ENCODE measurements at places on chromosomes 7 and 10.

DNA sequence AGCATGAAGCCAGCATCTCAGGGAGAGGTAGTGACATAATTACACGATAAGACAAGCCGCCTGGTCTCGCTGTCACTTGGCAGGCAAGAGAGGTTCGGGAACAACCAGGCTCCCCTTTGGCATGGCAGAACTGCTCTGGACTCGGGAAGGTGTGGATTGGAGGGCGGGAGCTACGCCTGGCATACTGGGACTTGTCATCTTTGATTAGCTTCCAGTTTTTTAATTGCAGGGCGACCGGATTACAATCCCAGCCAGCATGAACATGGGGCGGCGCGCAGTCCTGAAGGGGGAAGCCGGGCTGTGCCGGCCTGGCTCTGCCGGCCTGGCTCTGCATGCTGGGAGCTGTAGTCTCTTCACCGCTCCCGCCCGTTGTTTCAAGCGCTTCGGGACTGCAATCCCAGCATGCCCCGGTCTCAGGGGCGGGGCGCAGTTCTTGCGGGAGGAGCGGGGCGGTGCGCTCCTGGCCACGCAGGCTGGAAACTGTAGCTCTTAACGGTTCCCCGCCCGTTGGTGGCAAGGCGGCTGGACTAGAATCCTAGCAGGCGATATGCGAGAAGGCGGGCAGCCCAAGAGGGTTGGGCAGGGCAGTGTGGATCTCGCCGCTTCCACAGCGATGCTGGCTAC, 45.5 kb upstream of the ZNF716 start:
- DNase-seq = no peak

GRCh38 chr7:30430777-30431176, 47.8 kb downstream of the NOD1 start:
- no peak for DNase-seq

DNA sequence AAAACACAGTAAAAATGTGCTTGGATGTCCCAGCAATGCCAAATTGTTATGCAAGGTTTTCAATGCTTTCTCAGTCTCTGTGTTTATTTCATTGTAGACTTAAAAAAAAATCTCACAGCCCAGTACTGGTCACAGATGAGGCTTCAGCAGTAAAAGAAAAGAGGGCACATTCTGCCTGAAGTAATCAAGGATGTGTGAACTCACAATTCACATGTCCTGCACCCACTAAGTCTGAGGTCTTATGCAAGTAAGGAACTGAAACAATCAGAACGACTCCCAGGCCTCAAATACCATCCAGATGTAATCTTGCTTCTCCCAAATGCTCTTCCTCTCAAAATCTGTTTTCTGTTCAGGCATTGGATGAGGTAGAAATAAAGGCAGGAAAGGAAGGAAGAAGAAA, 33.7 kb downstream of the ADRB1 start:
- no peak for DNase-seq

- no peak for DNase-seq
Observed at GRCh38 chr7:134669388-134669787, 22.7 kb downstream of the BPGM start.

DNA sequence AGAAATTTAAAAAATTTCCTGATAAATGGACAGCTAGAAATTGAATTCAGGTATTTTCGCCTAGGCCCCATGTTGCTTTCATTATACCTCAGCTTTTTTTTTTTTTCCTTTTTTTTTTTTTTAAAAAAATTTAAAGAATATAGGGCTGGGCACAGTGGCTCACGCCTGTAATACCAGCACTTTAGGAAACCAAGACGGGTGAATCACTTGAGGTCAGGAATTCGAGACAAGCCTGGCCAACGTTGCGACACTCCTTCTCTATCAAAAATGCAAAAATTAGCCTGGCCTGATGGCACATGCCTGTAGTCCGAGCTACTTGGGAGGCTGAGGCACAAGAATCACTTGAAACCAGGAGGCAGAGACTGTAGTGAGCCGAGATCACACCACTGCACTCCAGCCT, 334.0 kb downstream of the SORCS1 start:
- no peak for DNase-seq

GRCh38 chr10:10847387-10847786, 170.3 kb upstream of the CELF2 start:
- no peak for DNase-seq

DNA sequence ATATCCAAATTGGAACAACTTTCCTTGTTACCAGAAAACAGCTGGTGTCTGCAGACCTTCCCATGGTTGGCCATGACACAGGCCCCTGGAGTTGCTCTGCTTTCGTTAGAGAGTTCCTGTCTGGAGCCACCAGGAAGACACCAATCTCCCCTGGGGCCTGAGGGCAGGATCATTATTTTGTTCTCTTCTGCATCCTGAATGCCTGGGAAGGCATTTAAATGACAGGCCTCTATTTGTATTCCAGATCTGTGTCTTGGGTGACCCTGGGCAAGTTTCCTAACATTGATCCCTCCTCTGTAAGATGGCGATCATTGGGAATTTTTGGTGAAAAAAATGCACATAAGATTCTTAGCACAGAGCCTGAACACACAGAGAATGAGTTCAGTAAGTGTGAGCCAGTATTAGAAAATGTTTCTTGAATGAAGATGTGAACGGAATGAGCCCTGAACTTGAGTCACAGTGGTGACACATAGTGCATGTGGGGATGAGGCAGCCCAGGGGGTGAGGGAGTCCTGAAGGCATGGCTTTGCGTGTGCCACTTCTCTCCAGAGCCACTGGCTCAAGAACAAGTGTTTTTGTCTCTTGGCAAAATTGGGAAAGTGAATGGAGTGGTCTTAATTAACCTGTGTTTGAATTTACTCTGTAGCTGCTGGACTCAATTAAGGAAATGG, 28.4 kb downstream of the BMPER start:
- DNase-seq = no peak

DNA sequence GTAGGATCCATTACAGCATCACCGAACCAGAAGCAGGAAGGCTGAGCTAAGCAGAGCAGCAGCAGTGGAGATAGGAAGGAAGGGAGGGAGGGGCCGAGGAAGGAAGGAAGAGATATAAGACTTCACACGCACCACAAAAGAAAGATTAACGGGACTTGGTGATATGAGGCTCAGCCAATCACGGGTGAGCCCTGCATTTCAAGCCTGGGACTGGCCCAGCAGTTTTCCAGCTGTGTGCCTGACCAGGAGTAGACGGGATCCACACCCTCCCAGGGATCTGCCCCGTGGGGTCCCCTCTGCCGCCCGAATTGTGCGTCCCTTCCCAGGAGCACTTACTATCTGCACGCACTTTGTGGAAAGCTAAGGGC, 16.2 kb downstream of the ATG9B start:
- no peak for DNase-seq

- DNase-seq = no peak
Observed at GRCh38 chr10:52952391-52953055, 179.9 kb upstream of the MBL2 start.

DNA sequence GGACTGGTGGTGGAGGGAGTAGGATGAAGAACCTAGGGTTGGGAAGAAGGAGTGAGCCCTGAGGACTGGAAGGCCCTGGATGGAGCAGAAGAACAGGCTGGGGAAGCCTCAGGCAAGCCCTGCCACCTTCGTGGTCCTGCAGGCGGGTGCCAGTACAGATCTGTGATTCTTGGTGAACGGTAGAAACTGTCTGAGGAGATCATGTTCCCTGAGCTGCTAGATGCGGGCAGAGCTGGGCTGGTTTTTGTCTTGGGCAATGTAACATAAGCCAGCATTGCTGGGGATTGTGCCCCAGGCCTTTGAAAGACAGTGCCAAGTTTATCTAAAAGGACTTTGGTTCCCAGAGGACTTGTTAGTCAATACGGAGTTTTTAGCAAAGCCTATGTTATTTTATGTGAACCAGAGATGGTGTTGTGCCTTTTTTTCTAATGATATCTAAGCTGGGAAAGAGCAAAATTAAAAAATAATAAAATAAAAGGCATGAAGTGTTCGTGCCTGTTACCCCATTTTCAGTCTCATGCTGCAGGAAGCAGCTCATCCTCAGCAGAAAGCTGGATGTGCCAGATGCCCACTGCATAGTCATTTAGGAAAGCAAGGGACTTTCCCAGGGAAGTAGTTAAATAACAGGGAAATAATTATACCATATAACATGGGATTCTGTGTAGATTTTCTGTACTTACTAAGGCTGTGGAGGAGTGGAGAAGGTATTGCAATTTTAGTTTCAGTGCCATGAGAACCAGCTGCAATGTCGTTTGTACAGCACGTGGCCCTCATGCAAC, 24.4 kb upstream of the FIGNL1 start:
- no peak for DNase-seq

DNA sequence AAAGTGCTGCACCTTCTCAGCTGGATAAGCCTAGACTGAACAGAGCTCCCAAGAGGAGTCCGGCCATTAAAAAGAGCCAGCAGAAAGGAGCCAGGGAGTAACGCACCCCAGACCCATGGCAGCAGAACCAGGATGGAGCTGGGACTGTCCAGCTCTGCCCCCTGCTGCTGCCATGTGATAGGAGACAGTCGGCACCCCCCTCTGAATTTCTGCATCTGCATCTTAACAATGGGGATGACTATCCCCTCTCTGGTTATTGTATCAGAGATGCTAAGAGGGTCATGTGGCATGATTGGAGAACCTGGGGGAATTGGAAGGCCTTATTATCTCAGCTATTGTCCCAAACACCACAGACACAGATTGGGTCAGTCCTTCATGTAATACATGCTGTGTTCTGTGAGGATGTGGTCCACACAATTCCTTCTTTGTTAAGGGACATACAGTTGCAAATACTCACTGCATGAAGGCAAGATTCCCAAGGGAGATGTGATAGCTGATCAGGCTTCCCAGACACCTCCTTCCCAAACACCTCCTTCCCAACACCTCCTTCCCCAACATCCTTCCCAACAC, 29.3 kb downstream of the PLEKHS1 start:
- DNase-seq = no peak

DNA sequence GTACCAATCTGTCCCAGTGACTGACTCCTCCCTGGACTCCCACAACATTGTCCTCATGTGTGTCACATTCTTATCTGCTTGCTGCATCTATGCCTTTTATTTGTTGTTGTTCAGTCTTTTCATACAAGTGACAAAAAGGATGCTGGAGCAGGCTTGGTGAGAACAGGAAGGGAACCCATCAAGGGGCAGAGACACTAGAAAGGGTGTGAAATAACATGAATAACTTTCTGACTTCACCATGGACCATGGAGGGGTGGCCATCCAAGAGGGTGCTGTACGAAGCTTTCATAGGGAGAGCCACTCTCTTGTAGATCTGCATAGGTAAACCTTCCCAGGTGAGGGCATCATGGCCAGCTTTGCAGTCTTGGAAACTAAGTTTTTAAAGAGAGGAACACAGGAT, 14.5 kb downstream of the GIMAP8 start:
- no peak for DNase-seq

GRCh38 chr7:156160811-156161210, 348.5 kb upstream of the SHH start:
- no peak for DNase-seq

GRCh38 chr10:120897343-120897742, 46.2 kb downstream of the WDR11 start:
- no peak for DNase-seq

- no peak for DNase-seq
Observed at GRCh38 chr10:11285171-11285570, 267.5 kb downstream of the CELF2 start.

- DNase-seq = no peak
Observed at GRCh38 chr10:68348265-68348741, 15.6 kb upstream of the PBLD start.

DNA sequence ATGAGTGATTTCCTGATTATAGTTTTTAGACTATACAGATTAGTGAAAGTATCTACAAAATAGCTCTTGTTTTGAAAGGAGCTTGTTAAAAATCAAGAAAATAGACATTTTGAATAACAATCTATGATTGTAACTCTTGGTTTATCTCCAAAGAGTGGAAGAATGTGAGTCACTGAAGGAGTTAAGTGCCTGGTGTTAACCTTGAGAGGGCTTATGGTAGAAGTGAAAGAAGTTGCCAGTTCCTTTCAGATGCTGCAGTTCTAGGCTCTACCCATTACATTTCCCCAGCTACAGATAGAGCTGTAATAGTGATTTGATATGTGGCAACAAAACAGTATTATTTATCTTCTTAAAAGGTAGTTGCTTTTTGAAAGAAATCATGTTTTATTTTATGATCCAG, 12.7 kb downstream of the NRBF2 start:
- DNase-seq = no peak

- no peak for DNase-seq
Observed at GRCh38 chr10:13074563-13075451, 25.2 kb upstream of the OPTN start.

GRCh38 chr10:111077785-111078504, 1.1 kb downstream of the ADRA2A start:
- peak; percentile 13 for DNase-seq

DNA sequence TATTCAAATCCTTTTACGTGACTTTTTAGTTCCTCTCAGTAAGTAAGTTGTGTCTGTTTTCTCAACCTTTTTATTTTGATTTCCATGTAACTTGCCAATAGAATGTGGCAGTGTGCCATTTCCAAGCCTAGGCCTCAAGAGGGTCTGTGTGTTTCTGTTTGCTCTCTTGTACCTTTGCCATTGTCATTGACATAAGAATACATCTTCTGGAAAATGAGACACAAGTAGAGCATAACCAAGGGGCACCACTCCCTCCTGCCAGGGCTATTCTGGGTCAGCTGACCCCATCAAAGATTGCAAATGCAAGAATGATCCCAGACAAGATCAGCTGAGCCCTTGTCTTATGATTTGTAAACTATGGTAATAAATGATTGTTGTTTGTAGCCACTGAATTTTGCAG, 524.0 kb downstream of the IPMK start:
- no peak for DNase-seq

DNA sequence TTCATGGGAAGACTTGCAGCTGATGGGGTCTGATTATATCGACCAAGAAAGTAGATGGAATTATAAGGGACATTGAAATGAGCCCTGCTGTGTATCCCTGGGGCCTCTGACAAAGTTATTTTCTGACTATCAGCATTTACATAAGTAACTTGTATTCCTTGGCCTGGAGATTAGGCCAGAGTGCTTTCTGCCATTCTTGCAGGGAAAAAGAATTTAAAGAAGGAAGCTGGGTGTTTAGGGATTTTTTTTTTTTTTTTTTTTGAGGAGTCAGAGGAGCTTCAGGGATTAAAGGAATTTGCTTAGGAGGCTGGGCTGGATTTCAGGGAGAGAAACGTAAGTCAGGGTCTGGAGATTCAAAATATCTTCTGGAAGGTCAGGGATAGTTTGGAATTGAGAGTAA, 4.6 kb downstream of the SPAM1 start:
- no peak for DNase-seq

GRCh38 chr10:19302117-19302516, 253.5 kb downstream of the MALRD1 start:
- no peak for DNase-seq

- no peak for DNase-seq
Observed at GRCh38 chr10:132664407-132664806, 121.5 kb downstream of the NKX6-2 start.
